ENCODE measurements at places on chromosomes 12 and 14.

- no peak for DNase-seq
Measured at GRCh38 chr14:31508135-31508534, 20.3 kb upstream of the GPR33 start.

- DNase-seq = no peak
Measured at GRCh38 chr12:77402716-77403115, 337.3 kb upstream of the E2F7 start.

- DNase-seq = no peak
Measured at GRCh38 chr14:90642244-90642717, 173.9 kb downstream of the TTC7B start.

- no peak for DNase-seq
Measured at GRCh38 chr14:75495882-75496281, 26.4 kb upstream of the BATF start.

DNA sequence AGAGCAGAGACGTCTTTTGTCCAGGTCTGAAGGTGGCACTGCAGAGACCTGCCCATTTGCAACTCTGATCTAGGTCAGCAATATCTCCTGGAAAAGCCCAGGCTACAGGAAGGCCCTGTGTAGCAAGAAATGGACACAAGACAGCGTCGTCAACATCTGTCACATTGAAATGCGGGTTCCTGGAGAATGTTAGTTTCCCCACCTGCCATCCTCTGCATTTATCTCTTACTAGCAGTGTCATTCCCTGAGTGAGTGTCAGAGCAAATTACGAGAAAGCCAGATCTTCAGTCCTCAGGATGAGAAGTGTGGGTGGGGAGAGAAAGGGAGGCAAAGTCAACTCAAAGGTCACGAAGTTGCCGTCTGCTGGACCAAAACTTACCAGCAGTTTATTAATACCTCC is 27.4 kb upstream of the FLVCR2 start:
- no peak for DNase-seq

DNA sequence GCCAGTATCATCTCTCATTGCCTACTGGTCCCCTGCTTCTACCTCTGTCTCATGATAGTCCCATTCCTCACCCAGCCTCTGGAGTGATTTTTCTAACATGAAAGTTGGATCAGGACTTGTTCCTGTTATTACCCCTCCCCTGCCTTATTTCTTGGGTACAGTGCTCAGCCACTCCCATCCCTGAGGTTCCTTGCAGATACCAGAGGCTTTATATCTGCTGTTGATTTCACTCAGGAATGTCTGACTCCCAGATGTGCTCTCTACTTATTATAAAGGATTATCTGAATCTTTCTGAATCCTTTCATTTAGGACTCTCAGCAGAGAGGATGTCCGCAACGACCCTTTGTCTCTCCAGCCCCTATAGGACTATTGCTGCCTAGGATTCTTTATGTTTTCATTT is 111.2 kb downstream of the LRRK2 start:
- DNase-seq = no peak

- DNase-seq = no peak
Measured at GRCh38 chr14:51283402-51284085, 43.5 kb downstream of the TMX1 start.

DNA sequence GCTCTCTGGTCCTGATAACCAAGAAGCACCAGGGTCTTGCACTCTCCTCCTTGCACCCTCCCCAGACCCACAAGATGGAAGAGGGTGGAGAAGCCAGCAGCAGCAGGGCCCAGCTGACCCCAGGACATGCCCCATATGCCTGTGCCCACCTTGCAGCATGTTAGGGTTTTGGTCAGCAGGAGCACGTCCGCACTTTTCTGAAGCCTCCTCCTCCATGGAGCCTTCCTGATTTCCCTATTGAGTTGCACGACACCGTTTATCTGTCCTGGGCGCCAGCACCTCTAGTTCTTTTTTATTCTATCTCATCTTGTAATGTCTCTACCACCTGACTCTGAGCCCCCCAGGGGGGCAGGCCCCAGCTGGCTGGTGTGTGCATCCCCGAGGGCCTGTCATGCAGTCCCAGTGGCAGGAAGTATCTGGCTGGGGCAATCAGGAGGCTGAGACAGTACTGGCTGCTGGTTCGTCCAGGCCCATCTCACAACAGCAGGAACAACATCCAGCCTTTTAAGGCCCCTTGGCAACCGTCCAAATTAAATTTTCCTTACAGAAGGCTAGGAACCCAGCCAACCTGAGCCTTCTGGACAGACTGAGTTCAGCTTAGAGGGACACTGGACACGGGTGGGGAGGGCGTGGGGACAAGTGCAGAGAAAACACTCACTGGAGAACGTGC is 39.6 kb downstream of the CCDC85C start:
- DNase-seq = no peak

DNA sequence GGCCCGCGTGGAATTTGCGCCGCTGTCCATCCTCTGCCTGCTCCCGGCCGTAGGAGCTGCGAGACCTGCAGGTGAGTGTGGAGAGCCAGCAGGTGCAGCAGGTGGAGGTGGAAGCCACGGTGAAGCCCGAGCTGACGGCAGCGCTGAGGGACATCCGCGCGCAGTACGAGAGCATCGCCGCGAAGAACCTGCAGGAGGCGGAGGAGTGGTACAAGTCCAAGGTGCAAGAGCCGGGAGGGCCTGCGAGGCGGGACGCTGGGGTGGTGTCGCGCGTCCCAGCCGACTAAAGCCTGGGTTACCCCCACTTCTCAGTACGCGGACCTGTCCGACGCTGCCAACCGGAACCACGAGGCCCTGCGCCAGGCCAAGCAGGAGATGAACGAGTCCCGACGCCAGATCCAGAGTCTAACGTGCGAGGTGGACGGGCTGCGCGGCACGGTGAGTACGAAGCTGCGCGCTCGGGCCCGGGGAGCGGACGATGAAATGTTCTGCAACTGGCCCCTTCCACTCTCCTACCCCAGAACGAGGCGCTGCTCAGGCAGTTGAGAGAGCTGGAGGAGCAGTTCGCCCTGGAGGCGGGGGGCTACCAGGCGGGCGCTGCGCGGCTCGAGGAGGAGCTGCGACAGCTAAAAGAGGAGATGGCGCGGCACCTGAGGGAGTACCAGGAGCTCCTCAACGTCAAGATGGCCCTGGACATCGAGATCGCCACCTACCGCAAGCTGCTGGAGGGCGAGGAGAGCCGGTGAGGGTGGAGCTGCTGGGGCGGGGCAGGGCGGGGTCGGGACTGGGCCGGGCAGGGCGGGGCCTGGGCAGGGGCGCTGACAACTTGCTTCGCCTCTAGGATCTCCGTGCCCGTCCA is 2.1 kb downstream of the PRPH start:
- no peak for DNase-seq

- no peak for DNase-seq
Measured at GRCh38 chr12:116832353-116832752, 48.9 kb downstream of the HRK start.

DNA sequence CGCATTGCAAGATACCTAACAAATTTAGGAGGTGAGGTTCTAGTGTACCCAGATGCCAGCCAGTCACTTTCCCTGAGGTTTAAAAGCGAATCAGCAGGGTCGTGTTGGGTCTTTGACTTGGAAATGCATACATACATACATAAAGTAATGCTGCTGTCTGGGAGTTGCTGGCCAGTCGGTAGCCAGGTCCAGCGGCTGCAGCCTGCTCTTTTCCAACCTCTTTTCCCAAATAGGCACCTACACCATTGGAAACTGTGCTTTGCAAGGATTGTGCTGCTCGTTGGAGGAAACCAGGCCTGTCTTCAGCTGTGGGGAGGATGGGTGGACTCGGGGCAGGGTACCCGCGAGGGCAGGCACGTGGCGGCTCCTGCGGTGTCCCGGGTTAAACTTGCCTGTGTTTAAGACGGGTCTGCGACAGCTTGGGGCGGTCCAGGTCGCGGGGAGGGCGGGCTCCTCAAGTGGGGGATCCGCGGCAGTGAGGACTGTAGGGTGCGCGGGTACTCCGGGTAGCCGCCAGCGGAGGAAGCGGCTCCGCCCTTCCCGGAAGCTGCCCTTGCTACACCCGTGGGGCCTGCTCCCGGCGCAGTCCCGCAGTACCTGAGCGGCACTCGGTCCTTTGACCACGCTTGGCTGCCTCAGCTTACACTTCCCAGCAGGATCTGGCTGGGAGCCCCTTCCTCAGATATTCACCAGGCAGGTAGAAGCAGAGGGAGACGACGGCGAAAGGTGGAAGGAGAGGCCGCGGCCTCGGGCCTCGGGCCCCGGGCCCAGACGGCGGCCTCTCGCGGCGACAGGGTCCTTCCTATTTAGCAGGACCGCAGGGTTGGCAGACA is 2.7 kb downstream of the TTC6 start:
- no peak for DNase-seq

DNA sequence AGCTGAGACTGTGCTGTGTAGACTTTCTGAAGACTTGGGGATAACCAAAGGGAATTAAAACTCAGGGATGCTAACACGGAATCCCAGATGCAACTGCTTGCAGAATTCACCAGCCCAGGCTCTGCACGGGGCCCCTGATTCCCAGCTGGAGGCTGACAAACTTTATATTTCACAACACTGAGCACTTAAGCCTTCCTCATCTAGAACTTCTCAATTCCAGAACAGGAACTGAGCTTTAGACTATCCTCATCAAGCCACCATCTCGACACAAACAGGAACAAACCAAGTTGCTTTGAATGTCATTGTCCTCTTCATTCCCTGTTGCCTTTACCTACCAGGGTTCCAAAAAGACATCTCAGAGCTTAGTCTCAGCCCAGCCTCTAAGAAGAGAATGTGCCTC is 22.2 kb downstream of the CCDC63 start:
- no peak for DNase-seq

- no peak for DNase-seq
Measured at GRCh38 chr12:22121224-22121623, 75.2 kb downstream of the CMAS start.

DNA sequence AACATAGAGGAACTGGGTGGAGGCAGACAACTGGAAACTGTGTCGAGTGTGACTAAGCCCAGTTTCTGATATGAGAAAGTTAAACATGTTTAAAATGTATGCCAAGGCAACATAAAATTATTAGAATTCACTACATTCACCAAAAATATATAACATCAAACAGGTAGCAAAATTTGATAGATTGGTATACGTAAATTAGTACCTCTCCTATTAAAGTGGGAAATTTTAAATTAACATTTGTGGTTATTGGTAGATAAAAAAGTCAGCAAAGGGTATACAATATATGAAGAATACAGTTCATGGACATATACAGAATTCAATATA is 53.0 kb downstream of the CCDC91 start:
- DNase-seq = no peak

DNA sequence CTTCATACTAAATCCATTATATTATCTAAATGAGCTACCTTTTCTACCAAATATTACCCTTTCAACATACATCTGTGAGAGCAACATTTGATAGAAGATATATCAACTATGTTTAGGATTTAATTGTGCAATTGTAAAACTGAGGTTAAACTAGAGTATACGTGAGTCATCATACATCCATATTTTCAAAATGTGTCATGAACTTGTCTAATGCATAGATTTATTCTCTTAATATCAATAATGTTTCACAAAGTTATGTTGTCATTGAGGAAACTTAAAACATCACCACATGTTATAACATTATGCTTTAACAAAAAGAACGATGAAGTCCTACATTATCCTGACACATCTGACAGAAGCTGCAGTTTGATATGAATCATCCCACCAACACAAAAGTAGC is 645.5 kb upstream of the NOVA1 start:
- DNase-seq = no peak

DNA sequence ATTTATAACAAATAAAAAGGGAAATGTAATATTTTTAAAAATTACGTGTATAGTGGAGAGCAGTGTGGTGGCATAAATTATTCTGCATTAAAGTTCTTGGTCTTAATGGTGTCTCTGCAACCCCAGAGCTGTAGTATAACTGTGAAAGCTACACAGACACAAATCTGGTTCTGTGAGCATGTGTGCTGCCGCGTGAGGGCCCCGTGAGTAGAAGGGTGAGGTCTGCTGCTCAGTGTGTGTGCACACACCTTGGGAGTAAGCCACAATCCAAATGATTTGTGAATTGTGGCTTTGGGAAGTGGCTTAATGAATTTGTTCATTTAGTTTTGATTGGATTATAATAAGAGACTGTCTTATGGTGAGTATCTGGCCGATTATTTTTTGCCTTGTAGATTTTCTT is 16.8 kb downstream of the PELI2 start:
- DNase-seq = no peak

GRCh38 chr14:54117396-54117795 is 160.8 kb upstream of the BMP4 start:
- DNase-seq = no peak

DNA sequence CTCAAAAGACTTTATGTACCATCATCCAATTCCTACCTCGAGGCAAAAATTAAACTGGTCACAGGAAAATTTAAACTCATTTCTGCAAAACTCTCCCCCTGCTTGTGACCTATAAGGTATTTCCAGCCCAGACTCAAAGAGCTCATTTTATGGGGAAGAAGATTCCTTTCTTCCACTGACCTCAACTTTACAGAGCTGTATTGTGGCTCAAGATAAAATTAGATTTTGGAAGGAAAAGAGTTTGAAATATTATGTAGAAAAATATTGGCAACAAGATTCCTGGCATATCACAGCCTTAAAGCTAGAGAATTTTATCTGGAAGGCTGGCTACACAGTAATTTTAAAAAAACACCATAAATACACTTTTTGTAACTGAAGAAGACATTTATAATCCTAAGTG is 91.7 kb downstream of the STXBP6 start:
- no peak for DNase-seq

All from stimulated activated CD8-positive, alpha-beta memory T cell treated with anti-CD3 and anti-CD28 coated beads, Interleukin-2, amount 100 ng/mL, for 1 hour (primary cell).